ENCODE measurements at places on chromosomes 13 and 19. TPM values are rescaled to one million over a fixed set of nuclear protein-coding genes. Genes with fewer than 3 reads are reported as not detected.

The FAM83E gene
- 15.5 TPM for total RNA-seq

The C19orf67 gene
- not detected for total RNA-seq

The CPAMD8 gene
- total RNA-seq, result 13.1 TPM

- DNase-seq, result no peak
Measured at GRCh38 chr19:16361254-16361653, 36.6 kb downstream of the KLF2 start.

- DNase-seq, result no peak
Measured at GRCh38 chr19:16876904-16877361, 11.9 kb upstream of the F2RL3 start.
